Myometrial cell (primary cell): ENCODE measurements at places on chromosomes 5 and 9. TPM values are rescaled to one million over a fixed set of nuclear protein-coding genes. Genes with fewer than 3 reads are reported as not detected.

LHX3 gene
- not detected in 2 replicates for total RNA-seq

STX17 gene
- total RNA-seq, result 11.8 and 12.2 TPM in 2 replicates

UQCRQ gene
- 185 and 209 TPM in 2 replicates for total RNA-seq

PCDHA12 gene
- not detected in 2 replicates for total RNA-seq

RASGEF1C gene
- not detected in 2 replicates for total RNA-seq

C8G gene
- not detected in 2 replicates for total RNA-seq

STXBP1 gene
- total RNA-seq, result 28.8 and 77.8 TPM in 2 replicates

SLC34A1 gene
- not detected in 2 replicates for total RNA-seq

INSL4 gene
- total RNA-seq, result not detected in 2 replicates

PCDH12 gene
- total RNA-seq, result 0.18 and 0.29 TPM in 2 replicates

SV2C gene
- total RNA-seq, result not detected in 2 replicates

RAB14 gene
- 17.0 and 21.4 TPM in 2 replicates for total RNA-seq

NEURL1B gene
- total RNA-seq, result 5.3 and 5.5 TPM in 2 replicates

AGXT2 gene
- total RNA-seq, result not detected in 2 replicates

PTGER4 gene
- 21.0 and 25.5 TPM in 2 replicates for total RNA-seq

IFNA2 gene
- not detected in 2 replicates for total RNA-seq

GOLPH3 gene
- total RNA-seq, result 81.3 and 90.4 TPM in 2 replicates

ORM1 gene
- total RNA-seq, result not detected in 2 replicates

PKD2L2 gene
- not detected in 2 replicates for total RNA-seq

UBE2QL1 gene
- total RNA-seq, result not detected in 2 replicates

SLC6A19 gene
- total RNA-seq, result not detected in 2 replicates

EQTN gene
- total RNA-seq, result not detected in 2 replicates

FAM151B gene
- 2.9 and 3.2 TPM in 2 replicates for total RNA-seq

AQP7 gene
- not detected in 2 replicates for total RNA-seq

CNTNAP3B gene
- 2.6 and 8.2 TPM in 2 replicates for total RNA-seq

BOD1 gene
- 56.4 and 60.0 TPM in 2 replicates for total RNA-seq

NR4A3 gene
- total RNA-seq, result not detected in 2 replicates

KIF3A gene
- total RNA-seq, result 3.9 and 4.9 TPM in 2 replicates

JAK2 gene
- 3.7 and 6.2 TPM in 2 replicates for total RNA-seq

CXCL14 gene
- total RNA-seq, result 0.29 TPM in 1 of 2 replicates, not detected in the other

FCN1 gene
- total RNA-seq, result not detected in 2 replicates

PCDHA7 gene
- 0.71 TPM in 1 of 2 replicates, not detected in the other for total RNA-seq

ADAMTS16 gene
- 0.35 TPM in 1 of 2 replicates, not detected in the other for total RNA-seq
